ENCODE measurements at places on chromosomes 4 and X.

DNA sequence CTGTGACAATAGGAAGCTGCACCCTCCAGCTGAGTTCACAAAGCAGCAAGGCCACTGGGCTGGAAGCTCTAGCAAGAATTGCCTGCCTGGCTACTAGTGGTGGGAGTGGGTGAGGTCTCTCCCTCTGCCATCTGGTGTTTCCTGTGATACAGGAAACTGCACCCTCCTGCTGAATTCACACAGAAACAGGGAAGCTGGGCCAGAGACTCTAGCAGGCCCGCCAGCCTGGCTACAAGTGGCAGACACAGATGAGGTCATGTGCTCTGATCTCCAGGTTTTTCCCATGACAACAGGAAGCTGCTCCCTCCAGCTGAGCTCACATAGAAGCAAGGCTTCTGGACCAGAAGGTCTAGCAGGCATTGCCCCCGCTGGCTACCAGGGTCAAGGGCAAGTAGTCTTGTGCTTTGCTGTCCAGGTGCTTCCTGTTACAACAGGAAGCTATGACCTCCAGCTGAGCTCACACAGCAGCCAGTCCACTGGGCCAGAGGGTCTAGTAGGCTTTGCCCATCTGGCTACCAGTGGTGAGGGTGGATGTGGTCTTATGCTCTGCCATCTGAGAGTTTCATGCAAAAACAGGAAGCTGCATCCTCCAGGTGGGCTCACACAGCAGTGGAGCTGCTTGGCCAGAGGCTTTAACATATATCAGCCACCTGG, 41.5 kb upstream of the ZXDA start:
- DNase-seq, result no peak

GRCh38 chr4:139514382-139515059, 41.5 kb downstream of the SETD7 start:
- no peak for DNase-seq

DNA sequence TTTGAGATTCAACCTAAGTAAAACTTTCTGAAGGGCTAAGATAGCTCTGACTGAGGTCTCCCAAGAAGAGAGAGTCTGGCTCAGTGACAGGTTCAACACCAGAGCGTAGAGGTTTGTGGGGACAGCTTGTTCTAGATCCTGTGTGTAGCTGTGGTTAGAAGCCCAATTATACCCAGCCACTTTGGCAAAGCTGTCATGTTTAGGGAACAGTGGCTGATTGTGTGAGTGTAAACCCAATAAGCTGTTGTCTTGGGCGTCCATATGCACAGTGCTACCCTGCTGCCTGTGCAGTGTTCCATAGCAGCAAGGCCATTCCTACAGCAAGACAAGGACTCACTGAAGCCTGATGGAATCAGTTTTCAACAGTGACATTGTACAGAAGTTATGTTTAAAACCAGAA, 11.2 kb upstream of the SCRG1 start:
- no peak for DNase-seq

GRCh38 chr4:59848457-59848856, 1351.7 kb upstream of the ADGRL3 start:
- DNase-seq, result no peak

- no peak for DNase-seq
Measured at GRCh38 chrX:42247241-42247640, 323.9 kb upstream of the CASK start.

DNA sequence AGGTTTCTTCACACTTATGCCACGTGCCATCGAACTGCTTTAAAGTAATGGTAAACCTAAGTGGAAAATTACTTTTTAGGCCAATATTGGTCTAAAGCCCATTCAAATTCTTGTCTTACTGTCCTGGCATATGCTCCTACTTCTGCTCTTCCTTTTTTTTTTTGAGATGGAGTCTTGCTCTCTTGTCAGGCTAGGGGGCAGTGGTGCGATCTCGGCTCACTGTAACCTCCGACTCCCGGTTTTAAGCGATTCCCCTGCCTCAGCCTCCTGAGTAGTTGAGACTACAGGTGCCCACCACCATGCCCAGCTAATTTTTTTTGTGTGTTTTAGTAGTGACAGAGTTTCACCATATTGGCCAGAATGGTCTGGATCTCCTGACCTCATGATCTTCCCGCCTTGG, 129.0 kb upstream of the TECRL start:
- no peak for DNase-seq

- DNase-seq, result no peak
Measured at GRCh38 chr4:162015090-162015489, 148.7 kb downstream of the FSTL5 start.

GRCh38 chr4:38663090-38663800, 754 bp upstream of the KLF3 start:
- no peak for DNase-seq

- DNase-seq, result no peak
Measured at GRCh38 chrX:22147214-22147613, 115.1 kb downstream of the PHEX start.

GRCh38 chrX:32867781-32868523, 343.4 kb downstream of the DMD start:
- DNase-seq, result no peak

DNA sequence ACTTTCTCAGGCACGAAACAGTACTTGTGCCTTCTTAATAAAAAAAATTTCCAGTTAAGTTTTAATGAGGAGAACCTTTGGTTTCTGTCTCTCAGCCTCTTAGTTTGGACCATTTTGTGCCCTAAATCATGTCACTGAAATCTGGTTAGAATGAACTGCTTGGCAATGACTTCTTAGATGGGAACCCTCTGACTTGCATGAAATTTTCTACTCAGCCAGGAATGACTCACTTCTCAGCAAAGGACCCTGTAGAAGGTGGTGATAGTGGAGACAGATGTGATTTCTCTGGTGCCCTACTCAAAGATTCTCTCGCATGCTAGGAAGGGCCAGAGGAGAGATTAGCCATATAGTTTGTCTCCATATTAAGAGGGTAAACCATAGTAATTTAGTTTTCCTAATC, 50.5 kb downstream of the RASL11B start:
- DNase-seq, result no peak

DNA sequence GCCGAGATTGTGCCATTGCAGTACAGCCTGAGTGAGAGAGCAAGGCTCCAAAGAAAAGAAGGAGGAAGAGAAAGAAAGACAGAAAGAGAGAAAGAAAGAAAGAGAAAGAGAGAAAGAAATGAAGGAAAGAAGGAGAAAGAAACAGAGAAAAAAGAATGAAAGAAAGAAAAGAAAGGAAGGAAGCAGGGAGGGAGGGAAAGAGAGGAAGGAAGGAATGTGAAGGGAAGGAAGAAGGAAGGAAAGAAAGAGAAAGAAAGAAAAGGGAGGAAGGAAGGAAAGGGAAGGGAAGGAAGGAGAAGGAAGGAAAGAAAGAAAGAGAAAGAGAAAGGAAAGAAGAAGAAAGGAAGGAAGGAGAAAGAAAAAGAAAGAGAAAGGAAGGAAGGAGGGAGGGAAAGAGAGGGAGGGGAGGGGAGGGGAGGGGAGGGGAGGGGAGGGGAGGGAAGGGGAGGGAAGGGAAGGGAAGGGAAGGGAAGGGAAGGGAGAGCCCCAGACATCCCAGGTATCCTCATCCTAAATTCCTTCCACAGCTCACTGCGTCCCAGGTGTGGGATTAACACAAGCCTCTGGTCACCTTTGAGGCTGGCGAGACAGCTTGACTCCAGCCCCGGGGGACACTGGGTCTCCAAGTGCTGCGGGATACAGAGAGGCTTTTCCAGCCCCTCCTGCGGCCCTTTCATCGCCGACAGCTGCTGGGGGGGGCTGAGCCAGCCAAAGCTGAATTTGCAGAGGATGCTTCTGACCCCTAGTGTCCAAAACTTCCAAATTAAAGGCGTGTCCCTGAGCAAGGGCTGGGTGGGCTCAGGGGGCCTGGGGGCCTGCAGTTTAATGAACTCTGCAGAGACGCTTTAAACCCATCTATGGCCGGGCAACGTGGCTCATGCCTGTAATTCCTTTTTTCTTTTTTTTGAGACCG, 24.2 kb upstream of the CSF2RA start:
- no peak for DNase-seq

- no peak for DNase-seq
Measured at GRCh38 chrX:136580316-136580715, 48.3 kb downstream of the VGLL1 start.

DNA sequence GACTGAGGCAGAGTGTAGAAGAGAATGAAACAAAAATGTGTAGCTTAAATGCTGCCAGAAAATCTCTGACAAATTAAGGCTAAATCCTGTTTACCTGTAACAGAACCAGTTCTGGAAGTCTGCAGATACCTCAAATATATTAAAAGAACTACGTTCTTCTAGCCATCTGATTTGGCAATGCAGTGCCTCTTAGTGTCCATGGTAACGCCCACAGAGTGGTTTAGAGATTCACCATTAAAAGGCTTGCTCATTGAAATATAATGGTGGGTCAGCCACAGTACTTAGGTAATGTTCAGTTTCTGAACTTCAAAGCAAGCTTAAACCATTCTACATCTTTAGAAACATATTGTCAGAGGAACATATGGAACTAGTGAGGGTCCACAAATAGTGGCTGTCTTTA, 23.2 kb upstream of the LUZP4 start:
- DNase-seq, result no peak

- no peak for DNase-seq
Measured at GRCh38 chrX:140526171-140526570, 21.3 kb upstream of the SOX3 start.

DNA sequence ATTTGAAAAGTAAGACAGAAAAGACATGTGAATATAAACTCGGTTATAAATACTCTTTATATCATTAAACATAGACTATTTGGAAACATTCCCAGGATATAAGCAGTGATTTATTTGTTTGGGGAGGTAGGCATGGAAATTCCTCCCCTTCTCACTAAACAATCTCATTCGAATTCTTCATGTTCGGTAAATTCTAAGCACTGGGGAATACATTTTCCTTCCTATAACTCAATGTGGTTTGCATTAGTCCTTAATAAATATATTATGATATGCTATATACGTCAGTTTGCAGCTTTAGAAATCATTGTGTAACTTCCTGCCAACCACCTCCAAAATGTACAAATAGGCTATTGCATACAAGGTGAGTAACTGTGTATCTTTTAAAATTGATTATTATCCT, 99.6 kb downstream of the UGT8 start:
- no peak for DNase-seq

GRCh38 chr4:16226816-16227461, 668 bp upstream of the TAPT1 start:
- DNase-seq, result no peak

DNA sequence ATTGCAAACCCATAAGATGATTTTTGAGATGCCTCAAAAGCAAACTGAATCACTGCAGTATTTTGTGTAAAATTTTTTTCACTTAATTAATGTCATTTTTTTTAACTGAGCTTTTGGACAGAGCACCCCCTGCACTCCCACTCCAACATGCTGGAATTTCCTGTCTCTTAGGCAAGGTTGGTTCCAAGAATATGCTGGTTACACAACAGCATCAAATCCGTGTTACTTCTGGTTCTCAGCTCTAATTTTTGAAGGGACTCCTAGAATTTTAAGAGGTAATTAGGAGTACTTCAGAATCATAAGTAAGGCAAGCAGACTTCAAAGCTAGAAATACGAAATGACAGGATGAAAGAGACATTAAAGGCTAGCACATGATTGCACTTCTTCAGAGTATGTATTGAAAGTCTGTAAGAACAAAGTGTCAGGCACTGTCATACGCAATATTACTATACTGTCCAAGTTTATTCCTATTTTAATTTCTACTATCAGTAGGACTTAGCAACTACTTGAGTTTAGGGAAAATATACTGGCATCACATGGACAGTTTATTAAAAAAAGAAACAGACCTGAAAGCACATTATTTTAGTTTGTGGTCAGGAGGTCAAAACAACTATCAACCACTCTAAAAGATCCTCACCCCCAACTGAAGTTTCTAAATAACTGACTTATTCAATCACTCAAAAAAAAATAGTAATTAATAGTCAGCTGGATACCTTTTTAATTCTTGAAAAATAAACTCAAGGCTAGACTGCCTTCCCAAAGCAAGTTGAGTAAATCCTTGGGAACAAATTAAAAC, 1.6 kb upstream of the JCHAIN start:
- DNase-seq, result no peak

DNA sequence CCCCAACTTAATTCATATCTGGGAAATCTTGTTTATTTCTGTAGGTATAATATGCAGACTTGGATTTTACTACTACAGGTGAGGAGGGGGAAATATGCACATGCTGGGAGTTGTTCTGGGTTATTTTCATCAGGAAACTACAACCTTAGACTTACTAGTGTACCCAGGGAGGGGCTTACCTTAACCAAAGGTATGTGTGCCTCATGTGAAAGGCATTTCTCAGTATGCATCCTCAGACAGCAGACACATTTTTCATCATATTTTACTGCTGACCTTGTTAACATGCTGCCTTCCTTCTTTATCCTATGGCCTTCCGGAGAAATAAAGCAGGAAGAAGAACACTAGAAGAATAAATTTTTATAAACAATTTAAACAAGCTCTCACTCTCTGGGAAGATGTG, 214.9 kb downstream of the SPANXN4 start:
- DNase-seq, result no peak

DNA sequence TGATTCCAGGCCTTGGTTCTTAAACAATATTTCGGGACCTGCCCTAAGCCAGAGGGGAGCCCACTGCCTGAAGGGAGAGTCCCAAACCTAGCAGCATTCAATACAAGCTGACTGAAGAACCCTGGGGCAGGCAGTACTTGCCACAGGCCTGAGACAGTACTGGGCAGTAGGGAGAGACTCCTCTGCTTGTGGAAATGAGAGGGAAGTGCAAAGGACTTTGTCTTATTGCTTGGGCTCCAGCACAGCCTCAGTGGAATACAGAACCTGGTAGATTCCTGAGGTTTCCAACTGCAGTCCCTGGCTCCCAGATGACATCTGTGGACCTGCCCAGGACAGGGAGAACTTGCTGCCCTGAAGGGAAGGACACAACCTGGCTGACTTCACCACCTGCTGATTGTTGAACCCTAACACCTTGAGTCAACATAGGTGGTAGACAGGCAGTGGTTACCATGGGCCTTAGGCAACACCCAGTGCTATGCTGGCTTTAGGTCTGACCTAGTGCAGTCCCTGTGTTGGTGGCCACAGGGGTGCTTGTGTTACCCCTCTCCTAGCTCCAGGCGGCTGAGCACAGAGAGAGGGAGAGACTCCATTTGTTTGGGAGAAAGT, 20.3 kb upstream of the ABCG2 start:
- no peak for DNase-seq

DNA sequence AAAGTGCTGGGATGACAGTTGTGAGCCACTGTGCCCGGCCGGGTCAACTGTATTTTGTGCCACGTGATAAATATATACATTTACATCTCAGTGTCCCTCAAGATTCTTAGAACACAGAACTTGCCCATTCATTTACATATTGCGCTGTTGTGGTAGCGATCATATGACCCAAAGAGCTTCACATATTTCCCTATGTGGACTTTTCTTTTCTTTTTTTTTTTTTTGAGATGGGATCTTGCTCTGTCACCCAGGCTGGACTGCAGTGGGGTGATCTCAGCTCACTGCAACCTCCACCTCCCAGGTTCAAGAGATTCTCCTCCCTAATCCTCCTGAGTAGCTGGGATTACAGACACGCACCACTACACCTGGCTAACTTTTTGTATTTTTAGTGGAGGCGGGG, 180.7 kb downstream of the DHRSX start:
- DNase-seq, result no peak
